ENCODE measurements at places on chromosomes 5 and 9.

DNA sequence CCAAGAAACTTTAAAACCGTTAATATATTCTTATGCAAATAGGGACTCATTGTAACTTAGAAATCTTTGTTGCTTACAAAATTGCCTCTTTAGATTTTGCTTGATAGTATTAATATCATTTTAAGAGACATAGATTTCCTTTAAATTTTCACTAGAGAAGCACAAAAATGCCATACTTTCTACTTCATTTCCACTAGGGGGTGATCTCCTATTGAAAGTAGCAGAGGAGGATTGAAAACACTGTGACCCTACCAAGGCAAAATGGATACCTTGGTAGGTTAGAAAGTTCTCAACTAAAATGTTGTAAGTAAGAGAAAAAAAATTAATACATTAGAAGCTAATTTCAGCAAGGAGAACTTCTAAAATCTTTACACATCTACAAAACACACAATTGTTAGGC, 204.9 kb downstream of the CHSY3 start:
- DNase-seq, result peak; percentile 10

DNA sequence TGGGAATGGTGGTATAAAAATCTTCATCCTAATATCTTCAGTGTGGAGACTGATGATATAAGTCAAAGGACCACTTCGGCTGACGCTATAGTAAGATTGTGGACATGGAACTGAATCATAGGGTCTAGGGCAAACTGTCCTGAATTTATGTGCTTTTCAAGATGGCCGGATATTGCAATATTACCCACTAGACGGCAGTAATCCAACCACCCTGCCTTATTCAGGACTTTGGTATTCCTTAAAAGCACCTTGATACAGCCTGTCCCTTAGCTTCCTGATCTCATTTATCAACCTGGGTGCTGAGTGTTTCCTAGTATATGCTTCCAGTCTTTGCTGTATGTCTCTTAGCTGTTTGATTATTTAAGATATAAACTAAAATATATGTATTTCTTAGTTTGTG, 71.2 kb upstream of the COX7C start:
- no peak for DNase-seq

GRCh38 chr5:36111238-36111637, 40.4 kb downstream of the LMBRD2 start:
- no peak for DNase-seq

GRCh38 chr5:7190712-7191250, 205.2 kb upstream of the ADCY2 start:
- DNase-seq, result no peak

GRCh38 chr9:130183133-130183762, 11.0 kb downstream of the NCS1 start:
- DNase-seq, result no peak

DNA sequence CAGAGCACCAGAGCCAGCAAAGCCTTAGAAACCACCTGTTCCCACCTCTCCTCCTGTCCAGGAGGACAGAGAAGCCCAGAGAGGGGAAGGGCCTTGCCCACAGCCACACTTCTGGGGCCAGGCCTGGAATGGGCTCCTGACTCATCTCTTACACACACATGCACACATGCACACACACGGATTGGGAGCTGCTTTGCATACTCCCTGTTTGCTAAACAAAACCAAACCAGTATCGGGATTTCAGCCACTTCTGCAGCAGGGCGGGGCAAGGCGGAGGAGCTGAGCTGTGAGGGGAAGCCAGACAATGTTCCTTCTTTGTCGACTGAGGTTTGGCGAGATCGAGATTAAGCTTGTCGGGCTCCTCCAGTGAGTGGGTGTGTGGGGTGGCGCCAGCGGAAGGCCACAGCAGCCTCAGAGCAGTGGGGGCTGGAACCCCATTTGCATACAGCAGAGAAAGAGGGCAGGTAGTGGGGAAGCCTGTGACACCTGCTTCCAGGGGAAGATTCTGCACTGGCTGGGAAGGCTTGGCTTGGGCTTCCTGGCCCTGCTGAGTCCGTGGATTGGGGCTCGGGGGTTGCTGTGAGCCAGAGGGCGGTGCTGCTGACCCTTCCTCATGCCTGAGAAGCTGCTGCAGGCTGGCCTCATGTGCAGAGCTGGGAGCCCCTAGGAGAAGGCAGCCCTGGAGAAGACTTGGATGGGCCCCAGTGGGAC, 16.1 kb downstream of the GFI1B start:
- no peak for DNase-seq

DNA sequence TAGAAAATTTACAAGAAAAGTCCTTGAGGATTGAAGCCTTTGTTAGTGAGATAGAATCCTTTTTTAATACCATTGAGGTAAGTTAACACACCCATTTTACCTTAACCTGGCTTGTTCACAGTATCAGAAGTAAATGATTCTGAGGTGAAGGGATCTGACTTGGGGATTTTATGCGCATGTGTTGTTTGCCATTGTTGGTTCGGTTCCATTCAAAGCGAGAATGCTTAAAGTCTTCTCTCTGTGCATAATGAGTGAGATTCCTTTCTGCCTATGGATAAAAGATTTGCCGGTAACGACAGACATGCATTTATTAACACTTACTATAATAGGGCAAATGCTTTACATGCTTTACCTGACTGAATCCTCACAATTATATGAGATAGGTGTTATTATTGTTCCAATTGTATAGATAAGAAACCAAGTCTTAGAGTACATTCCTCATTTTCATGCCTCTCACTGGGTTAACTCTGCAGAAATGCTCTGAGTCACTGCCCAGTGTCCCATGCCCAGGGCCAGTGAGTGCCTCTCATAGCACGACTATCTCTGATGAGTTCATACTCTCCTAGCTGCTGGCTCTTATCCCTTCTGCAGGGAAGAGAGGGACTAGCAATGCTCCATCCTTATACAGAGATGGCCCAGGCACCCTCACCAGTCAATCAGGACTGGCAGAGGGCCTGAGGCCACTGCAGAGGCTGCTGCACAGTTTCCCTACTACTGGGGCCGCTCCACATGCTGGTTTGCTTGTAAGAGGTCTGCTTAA, 54.4 kb downstream of the CMYA5 start:
- DNase-seq, result no peak

GRCh38 chr9:74444369-74444768, 52.8 kb upstream of the RORB start:
- no peak for DNase-seq

DNA sequence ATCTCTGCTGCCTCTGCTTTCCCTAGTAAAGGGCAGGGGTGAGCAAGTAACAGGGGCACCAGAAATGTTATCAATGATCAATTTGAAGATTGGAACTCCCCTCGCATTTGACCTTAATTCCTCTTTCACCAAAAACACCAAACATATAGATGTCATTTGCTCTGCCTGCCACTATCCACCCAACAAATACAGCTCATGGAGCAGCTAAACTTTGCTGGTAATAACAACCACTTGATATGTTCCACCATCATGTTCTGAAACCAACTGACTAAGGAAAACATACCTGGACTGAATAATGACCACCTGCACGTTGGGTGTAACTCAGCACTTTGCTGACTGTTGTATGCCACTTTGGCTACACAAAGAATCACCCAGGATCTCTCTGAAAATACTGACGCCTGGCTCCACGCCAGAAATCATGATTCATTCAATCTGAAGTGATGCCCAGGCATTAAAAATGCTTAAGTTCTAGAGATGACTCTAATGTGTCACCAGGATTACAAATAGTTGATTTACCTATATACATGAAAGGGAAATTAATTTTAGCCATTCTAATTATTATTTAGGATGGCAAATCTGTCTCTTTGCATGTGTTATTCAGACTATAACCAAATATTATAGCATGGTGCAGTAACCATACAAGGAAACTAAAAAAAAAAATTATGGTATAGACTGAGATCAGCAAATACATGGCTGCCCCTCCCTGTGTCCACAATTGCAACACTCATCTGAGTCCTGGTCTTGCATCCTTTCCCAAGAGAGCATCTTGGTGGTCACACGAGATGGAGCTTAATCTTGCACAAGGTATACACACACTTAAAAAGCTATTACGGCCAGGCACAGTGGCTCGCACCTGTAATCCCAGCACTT, 43.1 kb upstream of the TTC39B start:
- DNase-seq, result no peak

DNA sequence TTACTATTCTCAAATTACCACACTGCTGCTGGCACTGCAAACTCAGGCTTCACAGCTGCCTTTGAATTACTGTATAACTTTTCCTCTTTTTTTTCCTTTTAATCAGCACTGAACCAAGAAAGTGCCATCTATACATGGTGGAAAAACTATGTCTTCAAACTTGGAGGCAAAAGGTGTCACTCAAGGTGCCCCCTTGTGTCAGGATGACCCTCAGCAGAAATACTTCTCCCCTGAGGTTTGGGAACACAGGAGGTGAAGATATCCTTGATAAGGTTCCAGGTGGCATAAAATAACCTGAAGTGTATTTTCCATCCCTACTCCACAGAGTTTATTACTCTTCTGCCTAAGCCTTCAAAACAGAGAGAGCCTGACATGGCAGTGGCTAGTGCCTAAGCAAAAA, 14.5 kb downstream of the FRMD3 start:
- DNase-seq, result no peak

DNA sequence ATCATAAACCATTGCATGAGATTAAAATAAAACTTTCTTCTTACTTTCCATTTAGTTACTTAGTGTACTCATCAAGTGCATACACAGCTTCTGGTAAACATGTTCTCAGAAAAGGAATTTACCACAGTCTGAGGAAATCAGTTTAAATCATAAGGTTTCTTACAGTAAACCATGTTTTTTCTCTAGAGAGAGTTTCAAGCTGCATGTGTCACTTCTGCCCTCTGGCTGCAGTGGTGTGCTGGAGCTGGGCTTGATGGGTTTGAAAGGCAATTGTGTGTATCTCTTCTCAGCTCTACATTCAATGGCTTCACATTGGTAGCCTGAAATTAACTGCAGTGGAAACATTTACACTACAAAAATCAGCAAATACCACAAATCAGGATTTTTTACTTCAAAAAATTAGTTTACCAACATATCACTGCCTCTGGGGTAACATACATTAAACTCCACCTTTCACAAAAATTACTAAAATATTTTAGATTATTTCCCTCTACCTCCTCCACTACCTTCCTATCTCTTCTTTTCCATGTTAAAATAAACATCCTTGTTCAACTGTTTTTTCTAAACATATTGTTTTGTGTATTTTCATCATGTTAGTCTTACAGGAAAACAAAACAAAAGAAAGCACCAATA, 414.3 kb downstream of the ANXA1 start:
- no peak for DNase-seq

- peak; percentile 56 for DNase-seq
Observed at GRCh38 chr9:36450110-36450732, 50.2 kb upstream of the RNF38 start.

DNA sequence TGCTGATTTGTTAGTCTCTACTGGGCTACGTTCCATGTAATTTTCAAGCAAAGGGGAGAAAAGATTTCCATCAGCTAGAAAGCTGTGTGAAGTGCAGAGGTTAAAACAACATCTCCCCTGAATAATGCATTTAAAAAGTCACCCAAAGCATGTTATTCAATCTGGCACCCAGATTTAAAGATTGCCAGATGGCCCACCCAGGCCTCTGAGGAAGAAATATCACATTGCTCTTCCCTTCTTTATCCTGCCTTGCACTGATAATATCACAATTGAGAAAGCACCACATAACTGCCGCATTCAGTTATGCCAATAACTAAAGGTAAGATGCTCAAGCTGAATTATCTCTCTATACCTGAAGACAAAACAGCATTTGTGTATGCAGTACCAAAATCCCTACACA, 119.4 kb upstream of the PUM3 start:
- no peak for DNase-seq

GRCh38 chr9:131640438-131641137, 95.3 kb downstream of the PRRT1B start:
- DNase-seq, result no peak

DNA sequence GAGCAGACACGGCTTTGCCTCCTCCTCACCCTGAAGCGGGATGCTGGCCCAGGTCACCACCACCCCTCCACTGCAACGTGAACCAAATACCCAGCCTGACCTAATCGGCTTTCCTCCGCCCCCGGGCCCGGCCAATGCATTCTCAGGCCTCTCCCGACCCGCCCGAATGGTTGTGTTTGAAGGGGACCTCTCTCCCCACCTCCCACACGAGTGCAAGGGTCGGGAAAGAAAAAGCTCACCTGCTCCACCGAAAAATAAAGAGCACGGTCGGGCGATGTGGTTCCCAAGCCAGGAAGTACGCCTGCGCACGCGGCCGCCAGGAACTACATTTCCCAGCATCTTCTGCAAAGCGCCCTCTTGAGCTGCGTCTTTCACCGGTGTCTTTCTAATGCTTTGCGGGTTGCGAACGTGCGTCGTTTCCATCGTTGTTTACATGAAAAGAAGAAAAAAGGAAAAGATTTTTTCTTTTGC, at the start of gene ZNF883:
Gene ZNF883 (minus strand): TSS at position 282 of the 471 bp plus-strand sequence.
- DNase-seq, result peak; percentile 37

DNA sequence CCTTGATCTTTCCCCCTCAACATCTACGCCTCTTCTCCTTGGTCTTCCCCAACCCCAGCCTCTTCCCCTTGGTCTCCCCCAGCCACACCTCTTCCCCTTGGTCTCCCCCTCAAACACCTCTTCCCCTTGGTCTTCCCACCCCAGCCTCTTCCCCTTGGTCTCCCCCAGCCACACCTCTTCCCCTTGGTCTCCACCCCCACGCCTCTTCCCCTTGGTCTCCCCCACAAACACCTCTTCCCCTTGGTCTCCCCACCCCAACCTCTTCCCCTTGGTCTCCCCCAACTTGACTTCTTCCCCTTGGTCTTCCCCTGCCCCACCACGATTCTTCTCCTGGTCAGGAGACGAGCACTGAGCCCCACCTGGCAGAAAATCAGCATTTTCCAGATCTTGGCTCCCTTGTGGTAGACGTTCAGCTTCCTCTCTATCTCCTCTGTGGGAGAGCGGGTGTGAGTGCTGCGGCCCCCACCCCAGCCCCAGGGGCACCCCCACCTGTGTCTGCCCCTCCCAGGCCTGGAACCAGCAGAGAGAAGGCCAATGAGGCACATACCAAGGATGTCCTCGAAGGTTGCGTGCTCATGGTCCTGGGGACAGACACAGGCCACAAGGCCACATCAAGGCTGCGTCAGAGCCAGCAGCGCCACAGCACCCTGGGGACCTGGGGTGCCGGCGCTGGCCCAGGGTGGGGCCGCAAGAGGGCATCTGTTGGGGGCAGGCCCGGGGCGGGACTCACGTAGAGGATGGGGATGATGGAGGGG, 7.0 kb downstream of the NSMF start:
- DNase-seq, result peak; percentile 26

DNA sequence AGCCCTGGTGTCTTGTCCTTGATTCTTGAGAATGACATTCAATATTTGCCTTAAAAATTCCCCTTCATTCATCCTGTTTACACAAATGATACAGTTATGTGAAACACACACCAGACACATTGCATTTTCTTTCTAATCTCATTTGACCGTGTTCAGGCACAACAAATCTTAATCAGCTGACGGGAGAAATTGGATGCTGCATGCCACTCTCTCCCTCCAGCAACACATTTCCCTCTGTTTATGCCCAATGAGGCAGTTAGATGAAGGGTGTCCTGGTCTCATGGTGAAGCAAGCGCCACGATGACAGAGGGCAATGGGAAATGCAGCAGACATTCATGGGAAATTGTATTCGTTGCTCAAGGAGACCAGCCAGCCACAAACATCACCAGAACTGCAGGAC, 3.2 kb upstream of the FGF1 start:
- DNase-seq, result no peak

- no peak for DNase-seq
Observed at GRCh38 chr9:129108083-129108804, 2.3 kb downstream of the CRAT start.

Data from CD4-positive, alpha-beta T cell treated with Interleukin-21 for 1 hour (primary cell).